ENCODE measurements at places on chromosomes 1 and 21. TPM values are rescaled to one million over a fixed set of nuclear protein-coding genes. Genes with fewer than 3 reads are reported as not detected.

Gene S100A14
- total RNA-seq = 0.16 TPM

Gene FCAMR
- not detected for total RNA-seq

Gene AKR7A3
- 1.2 TPM for total RNA-seq

Gene AGT
- total RNA-seq = not detected

- no peak for DNase-seq
- peaks cover 10% of the 10 kb centered on the region for H3K27me3 ChIP-seq
- no peak overlapping the region for H3K4me3 ChIP-seq
- no peak overlapping the region for H3K27ac ChIP-seq
- H3K4me1 ChIP-seq = no peaks in the 10 kb centered on the region
- H3K36me3 ChIP-seq = no peaks in the 10 kb centered on the region
These were observed 81.9 kb downstream of the CASZ1 start for GRCh38 chr1:10714337-10715114.

GRCh38 chr1:201361652-201362504 lies 15.6 kb downstream of the TNNT2 start:
- peaks cover 2% of the 10 kb centered on the region for H3K27me3 ChIP-seq
- H3K4me1 ChIP-seq = no peaks in the 10 kb centered on the region
- no peak overlapping the region for H3K4me3 ChIP-seq
- H3K36me3 ChIP-seq = no peaks in the 10 kb centered on the region
- H3K27ac ChIP-seq = no peak overlapping the region
- DNase-seq = no peak

DNA sequence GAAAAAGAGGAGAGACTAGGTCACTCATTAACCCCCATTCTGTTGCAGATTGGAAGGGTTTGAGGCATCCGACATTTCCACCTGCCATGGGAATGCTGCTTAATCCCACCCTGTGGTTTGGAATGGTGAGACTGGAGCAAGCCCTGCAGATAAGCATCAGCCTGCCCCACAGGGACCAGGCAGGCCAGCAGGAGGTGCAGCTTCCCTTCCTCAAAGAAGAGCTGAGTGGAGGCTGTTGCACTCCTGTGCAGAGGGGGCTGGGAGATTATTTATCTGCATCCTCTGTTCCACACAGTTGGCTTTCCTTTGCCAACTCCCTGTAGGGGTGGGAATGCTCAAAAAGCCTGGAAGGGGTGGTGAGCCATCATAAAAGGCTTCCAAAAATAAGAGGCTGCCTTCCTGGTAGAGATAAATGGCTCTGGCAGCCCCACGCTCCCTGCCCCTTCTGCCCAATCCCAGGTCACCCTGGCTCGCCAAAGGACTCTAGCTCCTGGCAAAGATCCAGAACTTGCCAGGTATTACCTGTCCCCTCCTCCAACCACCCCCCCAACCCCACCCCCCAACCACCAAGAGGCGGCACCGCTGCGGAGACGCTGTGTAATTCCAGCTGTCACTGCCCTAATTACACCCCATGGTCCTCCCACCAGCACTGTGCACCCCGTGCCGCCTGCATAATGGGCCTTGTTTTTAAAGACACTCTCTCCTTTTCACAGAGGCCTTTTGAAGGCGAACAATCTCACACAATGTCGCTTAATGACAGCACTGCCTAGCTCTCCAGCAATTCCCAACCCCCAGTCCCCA lies 83.0 kb upstream of the ZC3H12A start:
- no peaks in the 10 kb centered on the region for H3K36me3 ChIP-seq
- DNase-seq = no peak
- no peaks in the 10 kb centered on the region for H3K4me1 ChIP-seq
- H3K27ac ChIP-seq = no peak overlapping the region
- peaks cover 18% of the 10 kb centered on the region for H3K27me3 ChIP-seq

DNA sequence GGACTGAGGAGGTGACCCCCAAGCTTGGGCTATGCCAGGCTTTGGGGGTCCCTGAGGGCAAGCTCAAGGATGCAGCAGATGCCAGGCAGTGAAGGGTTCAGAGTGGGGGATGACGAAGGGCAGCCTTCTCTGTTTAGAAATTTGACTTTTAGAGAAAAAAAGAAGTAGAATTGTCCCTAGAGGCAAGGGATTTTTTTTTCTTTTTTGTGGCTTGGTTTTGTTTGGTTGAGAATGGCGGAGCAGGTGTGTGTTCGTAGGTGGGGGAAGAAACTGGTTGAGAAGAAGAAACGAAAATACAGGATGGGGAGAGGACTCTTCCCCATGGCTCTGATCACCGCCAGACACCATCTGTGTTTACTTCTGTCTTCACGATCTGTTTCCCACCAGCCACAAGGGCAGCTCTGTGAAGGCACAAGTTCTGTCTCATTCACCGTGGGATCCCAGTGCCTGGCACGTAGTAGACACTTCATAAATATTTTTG lies 8.2 kb downstream of the PLA2G5 start:
- H3K4me1 ChIP-seq = peaks cover 7% of the 10 kb centered on the region
- H3K4me3 ChIP-seq = no peak overlapping the region
- H3K27ac ChIP-seq = no peak overlapping the region
- H3K27me3 ChIP-seq = peaks cover 35% of the 10 kb centered on the region
- H3K36me3 ChIP-seq = no peaks in the 10 kb centered on the region
- no peak for DNase-seq

DNA sequence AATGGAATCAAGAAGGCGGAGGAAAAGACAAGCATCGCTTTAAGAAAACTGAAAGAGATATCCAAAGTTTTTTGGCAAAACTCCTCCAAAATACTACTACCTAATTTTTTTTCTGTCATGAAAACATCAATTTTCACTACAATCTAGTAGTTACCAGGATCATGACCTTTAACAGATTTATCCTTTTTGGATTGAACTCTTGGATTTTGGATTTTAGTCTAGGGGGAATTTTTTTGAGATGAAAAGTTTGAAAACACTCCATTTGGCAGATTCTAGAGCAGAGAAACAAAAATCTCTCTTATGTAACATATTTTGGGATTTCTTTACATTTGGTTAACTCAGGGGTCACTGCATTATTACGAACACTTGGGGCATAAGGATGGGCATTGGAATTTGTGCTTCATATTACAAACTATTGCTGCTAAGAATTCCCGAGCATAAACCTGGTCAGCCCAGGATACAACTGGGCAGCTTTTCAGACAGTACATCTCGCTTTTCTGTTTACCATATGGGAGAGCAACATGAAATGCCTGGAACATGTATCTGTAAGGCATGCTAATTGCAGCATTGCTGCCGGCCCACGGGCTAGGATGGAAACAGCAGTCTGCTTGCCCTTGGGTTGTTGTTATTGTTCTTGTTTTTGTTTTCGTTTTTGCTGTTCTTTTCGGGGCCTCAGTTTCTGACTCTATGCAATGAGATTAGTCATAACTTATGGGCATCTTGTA lies 264.3 kb downstream of the RHOU start:
- H3K4me1 ChIP-seq = no peaks in the 10 kb centered on the region
- no peaks in the 10 kb centered on the region for H3K36me3 ChIP-seq
- no peak for DNase-seq
- peaks cover 9% of the 10 kb centered on the region for H3K27me3 ChIP-seq

DNA sequence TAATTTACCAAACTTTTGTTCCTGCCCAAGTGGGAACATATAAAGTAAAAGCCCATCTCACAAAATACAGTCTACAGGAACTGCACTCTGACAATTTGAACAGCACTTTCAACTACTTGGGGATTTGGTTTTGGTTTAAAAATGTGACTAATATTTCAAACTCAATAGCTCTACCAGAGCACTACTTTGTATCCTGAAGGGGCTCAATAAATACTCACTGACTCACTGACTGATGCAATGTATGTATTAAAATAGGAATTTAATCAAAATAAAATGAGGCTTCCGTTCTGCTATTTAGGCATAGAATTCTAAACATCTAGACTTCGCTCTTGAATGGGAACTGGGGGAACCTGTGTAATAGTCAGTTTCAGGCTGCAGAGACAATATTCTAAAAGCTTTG lies 21.9 kb downstream of the EFCAB14 start:
- H3K4me1 ChIP-seq = peaks cover 34% of the 10 kb centered on the region
- H3K4me3 ChIP-seq = no peak overlapping the region
- H3K27ac ChIP-seq = no peak overlapping the region
- no peaks in the 10 kb centered on the region for H3K27me3 ChIP-seq
- no peak for DNase-seq
- H3K36me3 ChIP-seq = peaks cover 51% of the 10 kb centered on the region

DNA sequence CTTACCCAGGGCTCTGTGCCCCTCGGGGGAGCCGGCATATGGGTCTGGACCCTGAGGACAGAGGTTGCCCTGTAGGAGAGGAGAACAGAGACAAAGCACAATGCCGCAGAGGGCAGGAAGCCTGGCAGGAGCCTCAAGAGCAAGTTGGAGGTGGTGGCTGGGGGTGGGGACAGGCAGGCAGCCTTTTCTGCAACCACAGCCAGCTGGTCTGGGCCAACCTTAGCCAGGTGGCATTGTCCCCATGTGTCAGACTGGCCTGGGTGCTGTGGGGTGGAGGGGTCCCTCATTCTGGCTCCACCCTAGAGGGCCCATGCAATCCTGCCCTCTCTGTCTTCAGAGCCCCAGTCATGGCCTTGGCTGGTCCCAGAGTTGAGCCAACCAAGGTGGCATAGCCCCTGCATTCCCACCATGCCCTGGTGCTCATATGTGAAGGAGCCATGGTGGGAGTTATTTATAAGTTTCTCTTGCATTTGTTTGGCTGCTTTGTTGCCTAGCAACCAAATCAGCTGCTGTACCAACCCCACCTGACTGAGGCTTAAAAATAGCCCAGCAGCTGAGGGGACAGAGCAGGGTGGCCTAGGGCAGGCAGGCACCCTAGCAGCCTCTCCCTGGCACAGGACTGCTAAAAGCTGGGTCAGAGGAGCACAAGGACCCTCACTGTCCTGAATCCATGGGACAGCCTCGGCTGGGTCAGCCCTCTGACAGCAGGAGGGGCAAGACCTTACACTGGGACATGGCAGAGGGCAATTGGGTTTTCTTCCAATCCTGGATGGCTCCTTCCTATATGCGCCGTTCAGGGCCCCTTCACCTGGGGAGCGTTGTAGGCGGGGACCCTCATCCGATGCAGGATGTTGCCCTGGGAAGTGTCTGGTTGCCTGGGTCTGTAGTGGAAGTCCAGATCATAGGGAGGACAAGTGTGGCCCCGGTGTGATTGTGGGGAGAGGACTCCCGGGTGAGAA lies 19.5 kb downstream of the MAP7D1 start:
- DNase-seq = no peak
- peak overlapping the region; percentile 26 for H3K27ac ChIP-seq
- no peaks in the 10 kb centered on the region for H3K27me3 ChIP-seq
- H3K36me3 ChIP-seq = peaks cover 39% of the 10 kb centered on the region

DNA sequence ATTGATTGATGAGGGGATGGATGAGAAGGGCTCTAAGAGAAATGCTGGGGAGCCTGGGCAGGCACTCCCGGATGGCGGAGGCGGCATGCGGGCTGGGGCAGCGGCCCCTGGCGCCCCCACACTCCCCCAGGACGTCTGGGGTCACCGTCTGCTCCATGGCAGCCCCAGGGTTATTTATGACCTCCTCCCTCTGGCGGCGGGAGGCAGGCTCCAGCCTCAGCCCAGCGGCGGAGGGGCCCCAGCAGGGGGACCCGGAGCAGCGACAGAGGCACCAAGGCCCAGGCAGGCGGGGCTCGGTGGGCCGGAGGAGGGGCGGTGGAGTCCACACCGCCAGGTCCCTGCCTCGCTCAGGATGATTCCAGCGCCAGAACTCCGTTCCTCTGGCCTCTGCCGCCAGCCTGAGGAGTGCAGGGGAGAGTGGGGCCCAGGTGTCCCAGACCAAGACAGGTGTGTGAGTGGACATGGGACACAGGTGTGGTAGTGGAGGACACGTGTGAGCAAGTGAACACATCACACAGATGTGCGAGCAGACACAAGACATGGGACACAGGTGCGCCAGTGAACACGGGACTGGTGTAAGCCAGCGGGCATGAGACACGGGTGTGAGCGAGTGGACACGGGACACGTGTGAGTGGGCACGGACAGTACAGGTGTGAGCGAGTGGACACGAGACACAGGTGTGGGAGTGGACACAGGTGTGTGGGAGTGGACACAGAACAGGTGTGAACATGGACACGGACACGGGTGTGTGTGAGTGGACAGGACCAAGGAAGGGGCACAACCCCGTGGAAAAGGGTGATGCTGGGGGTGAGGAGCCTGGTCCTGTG lies 2.5 kb upstream of the SAMD11 start:
- no peak for DNase-seq
- no peak overlapping the region for H3K4me3 ChIP-seq
- no peak overlapping the region for H3K27ac ChIP-seq
- H3K36me3 ChIP-seq = no peaks in the 10 kb centered on the region
- peaks cover 6% of the 10 kb centered on the region for H3K4me1 ChIP-seq

DNA sequence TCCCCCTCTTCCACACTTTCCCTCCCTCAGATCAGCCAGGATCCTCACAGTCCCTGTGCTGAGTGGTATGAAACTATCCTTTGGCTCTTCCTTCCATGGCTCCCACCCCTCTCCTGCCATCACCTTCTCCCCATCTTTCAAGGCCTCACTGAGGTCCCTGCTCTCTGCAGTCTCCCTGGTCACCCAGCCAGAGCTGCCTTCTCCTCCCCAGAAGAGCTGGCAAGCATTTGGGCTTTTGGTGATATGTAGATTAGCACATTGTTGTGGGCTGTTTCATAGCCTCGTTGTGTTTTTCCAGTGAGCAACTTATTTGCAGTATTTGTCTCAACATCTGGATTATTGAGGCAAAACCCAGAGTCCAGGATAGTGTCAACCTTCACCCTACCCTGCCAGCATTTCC lies 2.2 kb downstream of the CSF1 start:
- no peaks in the 10 kb centered on the region for H3K27me3 ChIP-seq
- H3K4me3 ChIP-seq = peak overlapping the region; percentile 97

GRCh38 chr1:178324003-178324402 lies 172.8 kb downstream of the CLEC20A start:
- H3K4me1 ChIP-seq = no peaks in the 10 kb centered on the region
- no peak for DNase-seq
- no peak overlapping the region for H3K4me3 ChIP-seq

DNA sequence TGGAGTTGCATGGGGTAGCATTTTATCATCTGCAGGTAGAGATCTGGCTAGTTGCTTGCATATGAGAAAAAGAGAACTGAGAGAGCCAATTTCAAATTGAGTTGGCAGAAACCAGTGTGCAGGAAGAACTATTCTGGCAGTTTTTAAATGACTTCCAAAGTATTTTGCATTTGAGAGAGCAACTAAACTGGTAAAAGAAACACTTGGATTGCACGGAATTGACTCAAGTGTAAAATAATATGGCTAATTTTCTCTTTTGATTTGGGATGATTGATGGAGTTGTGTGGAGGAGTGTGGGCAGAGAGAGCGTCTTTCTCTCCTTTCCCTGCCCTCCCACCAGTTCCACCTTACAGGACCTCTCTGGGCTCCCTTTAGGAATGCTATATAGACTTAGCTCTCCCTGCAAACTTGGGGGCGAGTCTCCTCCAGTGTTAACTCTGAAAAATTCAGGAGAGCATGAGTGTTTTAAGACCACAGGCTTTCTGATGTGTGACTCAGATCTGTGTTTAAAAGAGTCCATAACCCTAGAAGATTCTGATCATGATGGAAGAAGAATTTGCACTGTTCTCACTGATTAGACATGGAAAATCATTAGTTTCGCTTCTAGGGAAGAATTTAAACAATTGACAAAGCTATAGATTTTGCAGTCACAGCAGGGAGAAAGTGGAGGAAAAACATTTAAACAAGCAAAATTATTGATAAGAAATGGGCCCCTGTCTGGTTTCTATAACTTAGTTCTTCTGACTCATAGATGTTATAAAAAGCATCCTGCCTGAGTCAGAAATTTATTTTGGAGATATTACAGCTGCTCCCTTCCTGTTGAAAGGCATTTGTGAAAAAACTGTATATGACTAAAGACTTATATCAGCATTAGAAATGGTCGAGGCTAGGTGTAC lies 24.9 kb upstream of the CTBS start:
- peak overlapping the region; percentile 78 for H3K27ac ChIP-seq
- DNase-seq = no peak
- no peaks in the 10 kb centered on the region for H3K27me3 ChIP-seq
- peaks cover 24% of the 10 kb centered on the region for H3K4me1 ChIP-seq
- peak overlapping the region; percentile 30 for H3K4me3 ChIP-seq
